Esophagus mucosa (tissue), 1 donor: ENCODE measurements at places on chromosomes 1 and 21.

- no peak for ATAC-seq
These were observed 150.9 kb downstream of the NTMT2 start for GRCh38 chr1:170296642-170297041.

DNA sequence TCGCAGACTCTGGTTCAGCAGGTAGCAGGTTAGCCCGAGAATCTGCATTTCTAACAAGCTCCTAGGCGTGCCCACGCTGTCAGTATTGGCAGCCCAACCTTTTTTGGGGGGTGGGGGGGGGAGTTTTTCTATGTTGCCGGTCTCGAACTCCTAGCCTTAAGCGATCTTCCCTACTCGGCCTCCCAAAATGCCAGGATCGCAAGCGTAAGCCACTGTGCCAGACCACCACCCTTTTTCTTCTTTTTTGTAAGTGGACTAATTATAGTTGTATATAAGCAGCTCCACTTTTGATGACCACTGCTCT lies 480 bp upstream of the MIS18A start:
- no peak for ATAC-seq

- no peak for ATAC-seq
These were observed 24.0 kb upstream of the CDK18 start for GRCh38 chr1:205480349-205480985.

DNA sequence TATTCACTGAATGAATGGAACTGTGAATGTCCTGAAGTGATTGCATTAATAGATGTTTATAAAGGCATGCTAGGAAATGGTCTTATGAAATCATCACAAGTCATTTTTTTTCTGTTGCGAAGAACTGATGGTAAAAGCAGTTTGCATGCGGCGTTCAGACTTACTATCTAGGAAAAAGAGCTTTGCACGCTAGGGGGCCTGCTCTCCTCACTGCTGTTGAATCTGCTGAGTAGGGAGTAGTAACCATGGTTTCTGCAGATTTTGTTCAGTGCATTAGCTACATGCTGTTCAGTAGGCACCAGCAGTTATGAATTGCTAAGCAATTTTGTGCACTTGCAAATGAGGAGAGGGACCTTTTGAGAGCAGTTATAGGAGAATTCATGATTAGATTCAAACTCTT lies 57.9 kb downstream of the CENPF start:
- ATAC-seq: no peak

GRCh38 chr1:212699625-212700222 lies at the start of gene BATF3:
Gene BATF3, minus strand, starts transcription at chr1:212699840. Its CDS starts 78 bp downstream, at chr1:212699762.
- ATAC-seq: peak; percentile 77

GRCh38 chr1:84581648-84582047 lies 7.4 kb upstream of the CTBS start:
- no peak for ATAC-seq

DNA sequence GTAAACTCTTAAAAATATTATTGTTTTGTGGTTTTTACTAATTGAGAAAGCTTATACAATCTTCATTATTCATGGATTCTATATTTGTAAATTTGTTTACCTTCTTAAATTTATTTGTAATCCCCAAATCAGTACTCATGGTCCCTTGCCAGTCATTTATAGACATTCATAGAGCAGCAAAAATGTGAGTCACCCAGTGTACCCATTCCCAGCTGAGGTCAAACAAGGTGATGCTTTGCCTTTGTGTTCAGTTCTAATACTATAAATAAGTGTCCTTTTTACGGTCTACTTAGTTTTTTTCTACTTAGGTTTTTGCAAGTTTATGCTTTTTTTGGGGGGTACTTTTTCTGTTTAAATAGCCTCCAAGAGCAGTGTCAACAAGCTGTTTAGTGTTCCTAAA lies 36.1 kb downstream of the SORT1 start:
- ATAC-seq: no peak

GRCh38 chr1:39295901-39296300 lies 91.4 kb downstream of the MACF1 start:
- ATAC-seq: no peak

GRCh38 chr1:87155648-87156047 lies 173.0 kb upstream of the LMO4 start:
- no peak for ATAC-seq

GRCh38 chr1:41724248-41724647 lies 194.5 kb downstream of the HIVEP3 start:
- no peak for ATAC-seq

GRCh38 chr1:62401034-62401760 lies 35.7 kb upstream of the USP1 start:
- no peak for ATAC-seq

DNA sequence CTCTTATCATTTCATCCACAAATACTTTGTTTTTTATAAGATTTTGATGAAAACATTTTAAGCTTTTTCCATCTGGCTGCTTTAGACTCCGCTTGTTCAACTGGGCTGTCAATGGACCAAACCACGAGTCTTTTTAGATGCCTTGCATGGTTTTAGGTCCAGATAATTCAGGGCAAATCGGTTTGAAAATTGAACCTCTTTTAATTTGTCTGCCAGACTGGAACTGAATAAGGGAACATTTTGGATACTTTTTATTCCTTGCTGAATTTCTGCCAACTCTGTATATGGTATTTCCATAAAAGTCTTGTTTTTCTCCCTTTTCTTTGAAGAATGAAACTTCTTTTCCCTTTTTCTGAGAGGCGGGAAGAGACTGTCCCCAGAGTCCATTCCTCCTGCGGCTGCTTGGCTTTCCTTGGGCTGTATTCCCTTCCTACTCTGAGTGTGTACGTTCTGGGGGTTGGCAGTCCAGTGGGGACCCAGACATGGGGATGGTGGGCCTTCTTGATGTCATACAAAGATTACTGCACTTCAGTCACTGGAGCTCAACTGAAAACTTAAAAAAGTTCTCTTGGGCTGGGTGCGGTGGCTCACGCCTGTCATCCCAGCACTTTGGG lies 46.5 kb upstream of the CNN3 start:
- no peak for ATAC-seq

DNA sequence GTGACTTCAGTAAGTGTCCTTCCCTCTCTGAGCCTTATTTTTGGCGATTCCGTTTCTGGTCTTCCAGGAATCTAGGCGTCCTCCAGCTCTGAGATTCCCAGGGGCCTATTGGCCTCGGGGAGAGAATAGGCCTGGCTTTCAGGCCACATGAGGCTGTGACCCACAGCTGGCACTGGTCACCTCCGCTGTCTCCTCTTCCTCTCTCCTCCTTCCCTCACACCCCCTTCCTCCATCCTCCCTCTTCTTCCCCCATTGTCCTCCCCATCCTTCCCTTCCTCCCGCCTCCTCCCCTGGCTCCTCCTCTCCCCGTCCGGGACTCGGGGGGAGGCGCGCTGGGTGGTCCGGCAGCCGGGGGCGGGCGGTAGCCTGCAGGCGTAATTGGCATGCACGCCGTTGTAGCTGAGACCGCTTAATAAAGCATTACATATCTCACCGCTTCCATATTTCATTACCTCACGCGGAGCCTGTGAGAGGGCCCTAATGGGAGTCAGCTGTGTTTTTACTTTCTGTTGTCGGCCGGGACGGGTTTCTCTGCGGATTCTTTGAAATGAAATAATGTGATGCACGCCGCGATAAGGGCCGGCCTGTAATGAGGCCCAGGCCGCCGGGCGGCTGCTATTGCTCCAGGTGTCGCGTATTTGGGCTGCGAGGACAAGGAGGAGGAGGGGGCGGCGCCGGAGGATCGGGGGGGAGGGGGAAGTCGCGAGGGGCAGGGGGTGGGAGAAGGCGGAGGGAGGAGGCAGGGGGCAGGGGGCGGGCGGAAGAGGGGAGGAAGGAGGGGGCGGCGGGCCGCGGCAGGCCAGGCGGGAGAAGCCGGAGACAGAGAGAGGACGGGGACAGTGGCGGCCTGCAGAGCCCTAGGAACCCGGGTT lies 95.3 kb downstream of the FOXD2 start:
- ATAC-seq: peak; percentile 32

DNA sequence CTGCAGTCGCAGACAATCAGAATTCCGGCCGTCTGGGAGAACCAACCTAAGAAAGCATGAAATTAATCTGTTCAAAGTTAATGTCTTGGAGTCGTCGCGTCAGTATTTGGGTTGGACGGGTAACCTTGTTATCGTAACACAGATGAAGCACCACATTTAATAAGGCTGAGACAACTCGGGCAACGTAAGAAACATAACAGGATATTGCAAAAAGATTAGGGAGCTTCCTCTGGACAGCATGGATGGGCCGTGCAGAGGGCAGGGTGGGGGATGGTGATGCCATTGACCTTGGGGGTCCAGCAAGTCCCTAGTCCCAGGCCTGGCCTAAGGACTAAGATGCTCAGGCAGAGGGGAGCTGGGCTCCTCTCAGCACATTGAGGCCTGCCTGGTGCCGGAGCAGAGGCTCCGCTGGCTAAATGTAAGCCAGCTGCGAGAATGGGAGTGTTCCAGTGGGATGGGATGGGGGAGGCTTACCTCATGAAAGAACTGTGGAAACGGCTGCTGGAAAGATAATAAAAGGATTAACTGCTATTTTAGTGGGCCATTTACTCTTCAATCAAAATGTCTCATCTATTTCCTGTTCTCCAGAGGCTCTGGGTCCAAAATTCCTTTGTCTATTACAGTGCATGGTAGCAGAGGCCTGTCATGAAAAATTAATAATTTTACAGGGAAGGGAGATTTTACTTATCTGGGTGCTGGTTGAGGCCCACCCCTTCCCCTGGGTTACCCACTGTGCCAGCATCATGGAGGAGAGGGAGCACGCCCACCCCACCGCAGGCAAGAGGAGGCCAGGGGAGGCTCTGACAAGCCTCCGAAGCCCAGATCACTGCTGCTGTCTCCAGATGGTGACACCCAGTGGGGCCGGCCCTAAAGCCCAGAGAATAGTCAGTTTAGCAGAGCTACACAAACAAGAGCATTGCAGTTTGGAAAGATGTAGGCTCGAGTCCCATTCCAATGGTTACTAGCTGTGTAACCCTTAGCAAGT lies 131.6 kb downstream of the DMRTB1 start:
- no peak for ATAC-seq

DNA sequence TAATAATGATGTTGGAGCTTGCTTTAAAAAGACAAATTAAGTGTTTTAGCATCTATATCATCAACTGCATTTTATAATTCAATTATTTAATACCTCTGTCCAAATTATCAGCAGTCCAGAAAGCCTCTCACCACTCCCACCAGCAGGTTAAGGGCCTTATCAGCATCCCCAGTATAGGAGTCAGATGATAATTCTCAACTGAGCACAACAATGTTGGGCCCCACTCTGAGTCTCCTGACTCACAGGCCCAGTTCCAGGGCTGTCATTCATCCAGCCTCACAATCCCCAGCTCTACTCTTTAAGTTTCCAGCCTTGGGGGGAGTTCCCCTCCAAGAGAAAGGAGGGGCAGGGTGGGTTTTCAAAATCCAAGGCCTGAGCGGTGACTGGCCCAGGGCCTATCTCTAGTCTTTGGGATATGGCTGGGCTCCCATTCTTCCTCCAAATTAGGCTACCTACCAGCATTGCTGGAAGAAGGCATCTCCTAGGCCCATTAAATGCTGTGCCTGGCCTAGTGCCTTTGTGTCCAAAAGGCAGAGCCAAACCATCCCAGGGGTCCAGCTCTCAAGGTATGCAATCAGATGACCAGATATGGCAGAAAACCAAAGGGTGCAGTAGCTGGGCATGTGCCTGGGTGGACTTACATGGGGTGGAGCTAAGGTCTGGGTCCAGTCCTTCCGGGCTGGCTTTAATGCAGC lies 134.1 kb downstream of the GLUL start:
- no peak for ATAC-seq

DNA sequence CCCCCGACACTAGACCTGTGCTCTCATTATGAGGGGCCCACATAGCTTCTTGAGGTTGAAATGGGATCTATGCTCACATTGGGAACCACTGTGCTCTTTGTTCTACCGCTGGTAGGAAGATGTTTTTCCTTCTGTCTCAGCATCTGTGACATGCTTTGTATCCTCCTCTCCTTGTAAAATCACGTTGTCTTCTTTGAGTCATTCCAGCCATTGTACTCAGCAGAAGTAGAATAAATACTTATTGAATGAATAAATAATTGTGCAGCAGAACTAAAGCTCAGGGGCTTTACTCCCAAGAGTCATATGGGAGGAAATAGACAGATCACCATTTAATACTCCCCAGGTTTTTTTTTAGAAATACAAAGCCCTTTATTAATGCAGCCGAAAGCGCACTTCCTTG lies 66.3 kb upstream of the EDEM3 start:
- no peak for ATAC-seq

GRCh38 chr1:83509301-83509781 lies 489.6 kb downstream of the TTLL7 start:
- ATAC-seq: no peak

GRCh38 chr1:208536212-208536611 lies 292.0 kb upstream of the PLXNA2 start:
- no peak for ATAC-seq

- no peak for ATAC-seq
These were observed 8.9 kb downstream of the PGBD2 start for GRCh38 chr1:248914796-248915381.

GRCh38 chr1:154860156-154860870 lies 9.8 kb downstream of the KCNN3 start:
- ATAC-seq: peak; percentile 42

- peak; percentile 74 for ATAC-seq
These were observed 532 bp downstream of the RALGPS2 start for GRCh38 chr1:178725466-178726086.

GRCh38 chr1:37989361-37989930 lies 376 bp downstream of the SF3A3 start:
- peak; percentile 42 for ATAC-seq

GRCh38 chr1:84103197-84103992 lies 40.7 kb upstream of the PRKACB start:
- ATAC-seq: peak; percentile 80

DNA sequence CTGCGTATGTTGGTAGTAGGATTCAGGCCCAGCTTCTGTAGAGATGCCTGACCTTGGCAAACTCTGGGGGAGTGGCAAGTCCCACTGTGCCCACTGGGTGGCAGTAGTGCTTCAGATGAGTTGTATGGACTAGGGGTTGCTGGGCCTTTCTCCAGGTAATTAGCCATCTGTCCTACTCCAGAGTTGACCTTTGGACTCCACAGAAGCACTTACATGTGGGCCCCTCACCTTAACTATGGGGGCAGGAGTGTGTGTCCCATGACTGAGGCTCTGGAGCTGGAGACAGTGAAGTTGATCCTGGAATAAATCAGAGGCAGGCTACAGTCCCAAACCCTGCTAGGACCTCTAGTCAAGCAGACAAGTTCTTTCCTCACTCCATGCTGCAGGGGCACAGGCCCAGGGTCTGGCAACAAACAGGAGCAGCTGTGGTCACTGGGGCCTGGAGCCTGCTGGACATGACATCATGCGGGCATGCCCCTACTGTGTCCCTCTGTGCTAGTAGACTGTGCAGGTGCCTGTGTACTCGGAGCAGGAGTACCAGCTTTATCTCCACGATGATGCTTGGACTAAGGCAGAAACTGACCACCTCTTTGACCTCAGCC lies 4.6 kb downstream of the DMAP1 start:
- ATAC-seq: peak; percentile 60

DNA sequence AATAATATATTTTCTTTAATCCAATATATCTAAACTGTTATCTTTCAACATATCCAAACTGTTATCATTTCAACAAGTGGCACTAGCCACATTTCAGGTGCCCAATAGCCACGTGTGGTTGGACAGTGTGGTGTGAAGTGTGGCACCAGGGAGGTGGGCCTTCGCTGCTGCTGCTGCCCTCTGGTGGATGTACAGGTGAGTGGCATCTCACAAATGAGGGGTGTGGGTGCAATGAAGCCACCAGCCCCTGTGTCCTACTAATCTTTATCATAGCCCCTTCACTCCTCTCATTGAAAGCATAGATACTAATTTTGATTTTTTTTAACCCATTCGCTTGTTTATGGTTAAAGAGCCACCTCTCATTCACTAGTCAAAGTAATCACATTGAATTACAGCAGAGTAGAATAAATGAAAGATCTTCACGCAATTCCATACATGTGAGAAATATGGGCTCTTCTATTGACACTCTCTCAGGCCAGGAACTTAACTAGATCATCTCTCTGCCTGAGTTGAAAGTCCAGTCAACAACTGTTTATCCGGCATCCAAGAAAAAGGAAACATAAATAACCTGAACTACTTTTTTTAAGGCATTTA lies 499.2 kb downstream of the OMA1 start:
- ATAC-seq: no peak
